Skeletal muscle cell (primary cell): ENCODE measurements at places on chromosomes 1 and 21.

- no peak for DNase-seq
Observed at GRCh38 chr1:92756537-92756936, 28.4 kb downstream of the EVI5 start.

DNA sequence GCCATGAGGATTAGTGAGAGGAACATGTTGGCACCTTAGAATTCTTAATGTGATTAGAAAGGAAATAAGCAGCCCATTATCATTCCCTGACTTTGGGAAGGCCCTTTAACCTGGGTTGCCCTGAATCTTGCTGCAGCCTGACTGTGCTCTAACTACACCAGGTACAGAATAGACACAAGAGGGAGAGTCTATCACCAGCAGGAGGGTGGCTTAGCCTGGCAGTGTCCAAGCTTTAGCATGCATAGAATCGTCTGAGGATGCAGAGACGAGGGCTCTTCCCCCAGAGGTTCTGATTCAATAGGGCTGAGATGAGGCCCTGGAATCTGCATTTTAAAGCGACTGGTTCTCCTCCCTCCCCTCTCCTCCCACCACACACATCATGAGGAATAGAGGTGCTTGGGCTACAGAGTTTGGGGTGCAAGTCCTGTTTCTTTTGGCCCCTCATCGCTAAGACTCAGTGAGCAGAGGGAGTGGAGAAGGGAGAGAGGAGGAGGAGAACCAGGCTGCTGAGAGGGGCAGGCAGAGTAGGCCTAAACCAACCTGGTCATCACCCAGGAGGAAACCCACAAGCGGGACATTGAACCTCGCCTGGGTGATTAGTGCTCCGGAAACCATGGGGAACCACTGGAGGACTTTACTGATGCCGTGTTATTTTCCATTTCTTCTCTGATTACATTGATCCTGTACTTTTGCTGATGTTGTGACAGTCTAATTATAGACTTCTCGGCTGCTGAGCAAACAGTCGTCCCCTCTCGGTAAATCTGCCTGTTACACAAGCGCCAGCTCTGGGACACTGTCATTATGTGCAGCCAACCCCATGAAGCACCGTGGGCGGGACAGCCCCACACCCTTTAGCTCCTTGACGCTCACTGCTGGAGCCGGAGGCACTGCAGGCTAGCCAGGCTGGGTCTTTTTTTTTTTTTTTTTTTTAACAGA, 6.3 kb upstream of the TENT5C start:
- DNase-seq = no peak

- DNase-seq = no peak
Observed at GRCh38 chr1:66332548-66332901, 201.4 kb upstream of the SGIP1 start.

DNA sequence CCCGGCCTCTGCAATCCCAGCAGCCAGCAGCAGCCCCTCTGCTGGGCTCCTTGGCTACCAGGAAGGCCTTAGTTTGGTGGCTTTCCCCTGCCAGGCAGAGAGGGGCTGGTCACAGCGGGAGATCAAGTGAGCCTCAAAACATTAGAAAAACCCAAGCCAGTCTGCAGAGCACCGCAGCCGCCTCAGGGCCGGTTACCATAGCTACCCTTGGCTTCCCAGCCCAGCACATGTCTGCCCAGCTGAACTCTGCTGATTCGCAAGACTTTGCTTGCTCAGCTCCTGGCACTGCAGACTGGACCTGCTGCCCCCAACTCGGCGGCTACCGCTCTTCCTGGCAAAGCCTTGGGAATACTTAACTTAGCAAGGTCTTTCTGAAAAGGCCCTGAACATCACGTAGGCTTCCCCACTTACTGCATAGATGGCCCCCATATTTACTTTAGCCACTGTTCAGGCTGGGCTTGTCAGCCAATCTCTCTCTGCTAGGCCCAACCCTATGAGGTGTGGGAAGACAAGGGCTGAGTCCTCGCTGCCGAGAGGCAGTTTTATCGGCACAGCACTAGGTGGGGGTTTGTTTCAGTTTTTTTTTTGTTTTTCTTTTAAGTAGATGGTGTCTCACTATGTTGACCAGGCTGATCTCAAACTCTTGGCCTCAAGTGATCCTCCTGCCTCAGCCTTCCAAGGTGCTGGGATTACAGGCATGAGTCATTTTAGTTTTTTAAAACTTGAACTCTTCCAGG, 28.6 kb upstream of the PLEKHG5 start:
- DNase-seq = no peak

DNA sequence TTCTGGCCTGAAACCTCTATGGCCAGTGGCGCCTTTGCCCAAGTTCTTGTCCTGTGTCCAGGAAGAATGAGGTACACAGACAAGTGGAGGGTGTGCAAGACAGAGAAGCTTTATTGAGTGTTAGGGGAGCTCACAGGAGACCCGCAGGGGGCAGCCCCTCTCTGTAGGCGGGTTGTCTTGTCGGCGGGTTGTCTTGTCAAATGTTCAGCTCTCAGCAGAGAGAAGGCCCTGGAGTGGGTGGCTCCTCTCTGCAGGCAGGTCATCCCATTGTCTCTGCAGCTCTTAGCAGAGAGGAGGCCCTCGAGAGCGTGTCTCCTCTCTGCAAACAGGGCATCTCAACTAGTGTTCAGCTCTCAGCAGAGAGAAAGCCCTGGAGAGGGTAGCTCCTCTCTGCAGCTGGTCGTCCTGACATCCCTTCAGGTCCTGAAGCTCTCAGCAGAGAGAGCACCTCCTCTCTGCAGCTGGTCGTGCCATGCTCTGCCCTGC, 11.0 kb downstream of the COL6A2 start:
- DNase-seq = no peak
